Coronary artery (tissue), 2 donors: ENCODE measurements at places on chromosomes 2 and 18.

DNA sequence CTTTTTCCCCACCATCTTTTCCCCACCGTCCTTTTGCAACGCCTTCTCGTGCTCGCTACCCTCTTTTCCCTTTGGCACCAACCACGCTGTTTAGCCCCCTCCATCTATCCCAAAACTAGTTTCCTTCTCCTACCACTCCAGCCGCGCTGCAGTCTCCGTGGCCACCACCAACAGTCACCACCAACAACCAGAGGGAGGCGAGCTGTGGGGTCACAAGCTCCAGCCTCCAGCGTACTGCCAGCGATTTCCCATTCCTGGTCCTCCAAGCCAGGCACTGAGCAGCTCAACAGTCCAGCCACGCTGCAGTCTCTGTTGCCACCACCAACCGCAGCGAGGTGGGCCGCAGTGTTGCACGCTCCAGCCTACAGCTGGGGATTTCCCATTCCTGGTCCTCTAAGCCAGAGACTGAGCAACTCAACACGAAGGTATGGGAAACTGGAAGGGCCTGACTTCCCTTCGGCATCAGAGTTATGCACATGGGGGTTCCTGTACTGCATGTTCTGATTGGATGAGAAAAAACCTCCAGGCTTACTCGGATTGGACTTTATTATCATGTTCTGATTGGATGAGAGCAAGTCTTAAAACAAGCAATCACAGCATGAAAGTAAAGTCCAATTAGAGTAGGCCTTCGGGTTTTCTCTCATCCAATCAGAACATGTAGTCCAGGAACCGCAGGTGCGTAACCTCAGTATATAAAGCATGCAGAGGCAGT, 42.3 kb upstream of the IMP4 start:
- DNase-seq: no peak

GRCh38 chr2:152094014-152094413, 4.8 kb downstream of the CACNB4 start:
- DNase-seq: no peak

DNA sequence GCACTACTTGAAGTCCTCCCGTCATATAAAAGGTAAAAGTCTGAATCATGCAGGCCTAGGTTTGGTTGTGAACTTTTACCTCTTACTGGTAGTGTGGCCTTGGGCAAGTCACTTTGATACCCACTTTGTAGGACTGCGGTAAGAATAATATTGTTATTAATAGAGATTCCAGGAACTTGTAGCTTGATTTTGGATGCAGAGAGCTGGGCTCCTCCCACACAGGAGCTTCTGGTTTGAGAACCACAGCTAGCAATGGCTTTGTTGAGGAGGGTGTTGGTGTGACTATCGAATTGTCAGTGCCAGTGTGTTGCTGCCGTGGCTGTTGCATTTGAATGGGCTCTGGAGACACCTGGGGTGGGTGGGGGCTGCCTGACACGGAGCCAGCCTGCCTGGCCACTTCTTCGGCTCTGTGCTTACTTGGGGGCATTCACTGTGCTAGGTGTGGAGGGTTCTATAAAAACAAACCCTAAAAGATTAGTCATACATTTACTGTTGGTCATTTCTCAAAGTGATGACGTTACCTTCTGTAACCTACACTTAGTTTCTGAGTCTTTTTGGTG, 38.5 kb downstream of the ASAP2 start:
- DNase-seq: no peak

DNA sequence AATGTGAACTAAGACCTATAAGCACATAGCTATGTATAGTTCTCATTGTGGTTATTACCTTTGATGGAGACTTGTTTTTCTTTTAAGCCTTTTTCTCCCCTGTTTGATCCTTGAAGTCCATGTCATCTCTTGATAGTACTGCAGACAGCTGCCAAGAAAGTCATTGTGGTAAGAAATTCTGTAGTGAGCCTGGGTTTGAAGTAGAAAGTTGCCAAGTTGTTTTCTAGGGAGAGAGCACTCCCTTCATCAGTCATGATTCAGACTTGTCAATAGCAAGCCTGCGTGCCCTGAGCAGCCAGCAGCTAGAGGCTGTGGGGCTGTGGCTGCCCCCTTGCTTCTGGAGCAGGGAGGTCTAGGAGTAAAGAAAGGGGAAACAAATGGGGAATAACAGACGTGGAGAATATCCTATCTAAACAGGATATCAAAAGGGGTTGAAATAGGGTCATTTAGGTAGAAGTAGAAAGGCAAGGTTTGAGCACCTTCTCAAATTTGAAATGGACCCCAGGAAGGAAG, 8.4 kb downstream of the SP5 start:
- no peak for DNase-seq

DNA sequence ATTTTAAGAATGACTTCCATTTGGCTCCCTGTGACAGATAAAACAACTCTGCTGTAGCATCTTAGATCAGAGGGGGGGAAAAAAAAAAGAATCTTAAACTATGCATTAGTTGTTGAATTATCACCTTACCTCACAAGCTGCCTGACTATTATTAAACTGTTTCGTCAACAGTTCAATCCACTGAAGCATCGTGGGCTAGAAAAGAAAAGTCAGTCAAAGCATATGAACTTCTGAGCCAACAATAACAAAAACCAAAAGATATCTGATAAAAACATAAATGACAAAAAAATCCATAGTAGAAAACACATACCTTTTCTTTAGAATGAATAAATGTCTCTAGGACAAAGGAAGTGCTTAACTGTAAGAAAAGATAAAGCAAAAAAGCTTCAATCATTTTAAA, 73.7 kb downstream of the C2orf74 start:
- no peak for DNase-seq

GRCh38 chr2:103219398-103219797, 457.6 kb downstream of the TMEM182 start:
- DNase-seq: no peak

DNA sequence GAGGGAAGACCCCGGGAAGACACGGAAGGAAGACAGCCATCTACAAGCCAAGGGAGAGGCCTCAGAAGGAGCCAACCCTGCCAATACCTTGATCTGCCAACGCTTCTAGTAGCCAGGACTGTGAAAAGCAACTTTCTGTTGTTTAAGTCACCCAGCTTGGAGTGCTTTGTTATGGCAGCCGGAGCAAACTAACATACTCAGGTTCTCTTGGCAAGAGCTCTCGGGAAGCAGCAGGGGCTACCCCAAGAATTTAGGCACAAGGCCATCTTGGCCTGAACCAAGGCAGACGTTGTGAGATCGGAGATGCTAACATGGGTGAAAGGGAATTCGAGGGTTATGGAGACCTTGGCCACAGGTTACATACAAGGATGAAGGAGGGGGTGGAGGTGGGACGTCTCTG, 78.6 kb upstream of the KLHL29 start:
- DNase-seq: peak; percentile 22

DNA sequence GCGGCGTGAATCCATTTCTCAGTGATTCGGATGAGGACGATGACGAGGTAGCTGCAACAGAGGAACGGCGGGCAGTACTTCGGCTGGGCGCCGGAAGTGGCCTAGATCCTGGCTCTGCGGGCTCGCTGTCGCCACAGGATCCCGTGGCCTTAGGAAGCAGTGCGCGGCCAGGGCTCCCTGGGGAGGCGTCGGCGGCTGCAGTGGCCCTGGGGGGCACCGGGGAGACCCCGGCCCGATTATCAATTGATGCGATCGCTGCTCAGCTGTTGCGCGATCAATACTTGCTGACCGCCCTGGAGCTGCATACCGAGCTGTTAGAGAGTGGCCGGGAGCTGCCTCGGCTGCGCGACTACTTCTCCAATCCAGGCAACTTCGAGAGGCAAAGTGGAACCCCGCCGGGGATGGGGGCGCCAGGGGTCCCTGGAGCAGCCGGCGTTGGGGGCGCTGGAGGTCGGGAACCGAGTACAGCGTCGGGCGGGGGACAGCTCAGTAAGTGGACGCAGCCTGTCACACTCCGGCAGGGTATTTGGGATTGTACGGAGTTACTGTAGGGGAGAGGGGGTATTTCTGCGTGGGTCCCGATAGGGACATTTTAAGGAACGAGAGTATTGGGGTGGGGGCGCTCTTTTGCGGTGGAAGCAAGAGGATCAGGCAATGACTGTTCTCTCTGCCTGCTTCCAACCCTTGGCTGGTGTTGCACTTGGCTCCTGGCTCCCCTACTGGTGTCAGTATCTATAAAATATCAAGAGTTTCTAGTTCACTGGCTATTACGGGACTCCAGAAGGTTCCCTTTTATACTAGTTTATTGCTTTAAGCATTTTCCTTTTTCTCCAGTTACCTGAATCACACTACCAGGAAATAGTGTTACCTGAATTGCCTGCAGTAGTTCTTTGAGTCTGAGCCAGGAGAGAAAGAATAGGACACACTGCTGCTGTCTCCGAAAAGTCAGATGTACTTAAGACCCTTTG, 772 bp downstream of the RELCH start:
- DNase-seq: peak; percentile 71

GRCh38 chr2:237074211-237074993, 11.3 kb upstream of the COPS8 start:
- no peak for DNase-seq

- DNase-seq: no peak
Observed at GRCh38 chr2:172223601-172224054, 120.9 kb upstream of the DLX2 start.

GRCh38 chr18:63758615-63759240, 16.5 kb upstream of the SERPINB7 start:
- DNase-seq: no peak

DNA sequence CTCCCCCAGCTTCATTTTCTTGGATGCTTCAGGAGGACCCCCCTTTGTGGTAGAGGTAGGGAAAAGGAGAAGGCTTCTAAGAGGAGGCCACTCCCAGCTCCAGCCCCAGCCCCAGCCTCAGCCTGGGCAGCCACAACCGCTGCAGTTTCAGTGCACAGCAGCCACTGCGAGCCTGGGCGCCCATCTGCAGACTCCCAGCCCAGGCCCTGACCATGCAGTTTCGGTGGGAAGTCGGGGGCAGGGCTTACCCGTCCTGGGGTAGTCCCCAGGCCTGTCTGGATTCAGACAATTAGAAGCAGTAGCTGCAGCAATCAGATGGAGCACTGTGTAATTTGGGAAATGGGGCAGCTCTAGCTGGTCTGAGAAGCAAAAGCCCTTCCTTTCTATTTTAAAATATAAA, 28.6 kb downstream of the ITM2C start:
- DNase-seq: no peak

DNA sequence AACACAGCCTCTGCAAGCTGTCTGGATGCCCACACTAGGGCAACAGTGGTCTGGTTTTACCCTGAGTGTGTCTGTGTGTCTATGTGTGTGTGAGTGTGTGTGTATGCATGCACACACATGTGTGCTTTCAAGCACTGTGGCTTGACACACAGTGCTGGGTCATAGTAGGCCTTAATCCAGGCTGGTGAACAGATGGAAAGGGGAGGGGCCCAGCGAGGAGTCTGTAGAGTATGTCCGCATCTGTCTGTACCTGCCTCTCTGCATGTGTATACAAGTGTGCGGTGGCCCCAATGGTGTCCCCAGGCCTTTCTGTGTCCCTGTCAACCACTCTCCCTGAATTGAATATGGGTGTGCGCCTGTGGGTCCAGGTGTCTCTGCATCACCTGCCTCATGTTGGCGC, 9.3 kb upstream of the KCNIP3 start:
- DNase-seq: no peak

DNA sequence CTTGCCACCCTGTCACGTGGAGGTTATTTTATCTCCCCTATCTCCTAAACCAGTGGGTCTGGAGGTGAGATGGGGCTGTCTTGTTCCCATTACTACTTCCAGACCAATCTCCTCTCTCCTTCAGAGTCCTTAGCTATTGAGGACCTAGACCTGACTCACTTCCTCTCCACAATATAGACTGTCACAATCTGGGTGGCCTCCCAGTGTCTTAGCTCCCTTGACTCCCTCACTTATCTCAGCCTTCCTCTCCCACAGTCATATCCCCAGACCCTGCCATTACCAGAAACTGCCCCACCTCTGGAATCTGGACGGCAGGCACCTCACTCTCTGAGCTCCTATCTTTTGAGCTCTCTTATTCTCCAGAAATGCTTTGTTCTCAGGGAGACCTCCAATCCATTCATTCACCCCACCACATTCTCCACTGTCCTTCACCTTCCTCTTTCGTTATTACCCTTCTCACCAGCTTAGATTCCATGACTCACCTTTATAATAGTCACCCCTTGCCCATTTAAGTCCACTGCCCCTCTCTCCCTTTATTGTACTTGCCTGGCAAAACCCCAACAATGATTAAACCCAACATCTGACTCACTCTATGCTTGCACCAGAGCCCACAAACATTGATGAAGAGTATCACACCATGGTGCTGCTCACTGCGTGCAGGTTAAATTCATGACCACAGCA, 23.3 kb upstream of the SIX3 start:
- no peak for DNase-seq

DNA sequence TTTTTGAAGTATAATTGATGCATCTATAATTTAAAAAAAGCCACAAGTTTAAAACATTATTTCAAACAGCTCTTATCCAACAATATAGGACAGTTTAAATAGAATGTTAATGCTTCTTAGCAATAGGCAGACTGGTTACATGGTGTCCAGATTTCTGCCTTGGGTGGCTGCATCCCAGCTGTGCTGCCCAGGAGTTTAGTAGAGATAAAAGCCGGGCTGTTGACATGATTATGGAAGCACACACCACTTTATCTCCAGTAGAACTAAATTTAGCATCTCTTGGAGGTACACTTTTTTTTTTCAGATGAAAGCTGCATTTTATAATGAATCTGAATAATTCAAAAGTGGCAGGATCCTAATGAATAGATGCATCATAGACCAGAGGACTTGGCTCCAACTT, 309.7 kb downstream of the PLCL1 start:
- no peak for DNase-seq

- no peak for DNase-seq
Observed at GRCh38 chr2:100902817-100903405, 83.0 kb downstream of the NPAS2 start.

- DNase-seq: no peak
Observed at GRCh38 chr18:63138436-63139340, 180.9 kb downstream of the BCL2 start.

GRCh38 chr2:1082456-1083205, 132.0 kb downstream of the SNTG2 start:
- no peak for DNase-seq

DNA sequence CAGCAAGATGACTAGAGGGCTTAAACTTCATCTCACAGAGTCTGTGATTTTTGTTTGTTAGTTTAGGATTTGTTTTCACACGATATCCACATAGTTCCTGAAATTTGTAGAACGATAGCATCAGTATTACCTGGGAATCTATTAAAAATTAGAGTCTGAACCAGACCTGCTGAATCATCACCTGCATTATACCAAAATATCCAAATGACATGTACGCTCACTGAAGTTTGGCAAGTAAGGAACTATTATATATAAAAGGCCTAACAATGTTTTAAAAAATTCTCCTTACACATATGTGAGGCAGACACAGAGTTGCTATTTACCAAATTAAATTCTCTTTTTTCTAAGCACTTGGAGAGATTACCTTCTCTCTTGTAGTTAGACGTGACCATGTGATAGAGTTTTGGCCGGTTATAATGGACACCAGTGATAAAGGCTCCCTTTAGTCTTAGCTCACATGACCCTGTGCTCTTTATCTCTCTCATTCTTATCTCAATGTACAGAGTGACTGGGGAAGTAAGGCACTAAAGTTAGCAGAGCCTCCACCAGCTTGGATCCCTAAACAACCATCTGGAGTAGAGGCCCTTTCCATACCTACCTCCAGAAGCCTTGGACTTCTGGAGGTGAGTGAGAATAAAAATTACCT, 363.1 kb downstream of the DSC3 start:
- DNase-seq: no peak

GRCh38 chr2:224894356-224894755, 147.9 kb downstream of the DOCK10 start:
- DNase-seq: no peak
